Left forelimb (tissue), 1 donor: ENCODE measurements at places on chromosomes 6 and 20.

GRCh38 chr6:39226639-39227329 is 2.5 kb downstream of the KCNK5 start:
- no peak for DNase-seq

- DNase-seq = no peak
Measured at GRCh38 chr20:17710379-17711266, 10.9 kb downstream of the BANF2 start.

GRCh38 chr20:49420811-49421295 is 61.6 kb downstream of the KCNB1 start:
- DNase-seq = no peak

GRCh38 chr20:30815577-30816181 is 441.8 kb upstream of the DEFB115 start:
- no peak for DNase-seq

- DNase-seq = no peak
Measured at GRCh38 chr6:139016337-139017213, 12.0 kb upstream of the ABRACL start.

GRCh38 chr20:6994452-6994851 is 227.0 kb downstream of the BMP2 start:
- DNase-seq = no peak

GRCh38 chr20:4087923-4088322 is 72.6 kb upstream of the RNF24 start:
- DNase-seq = no peak

GRCh38 chr6:13239530-13240455 is 88.5 kb downstream of the TBC1D7 start:
- DNase-seq = no peak

DNA sequence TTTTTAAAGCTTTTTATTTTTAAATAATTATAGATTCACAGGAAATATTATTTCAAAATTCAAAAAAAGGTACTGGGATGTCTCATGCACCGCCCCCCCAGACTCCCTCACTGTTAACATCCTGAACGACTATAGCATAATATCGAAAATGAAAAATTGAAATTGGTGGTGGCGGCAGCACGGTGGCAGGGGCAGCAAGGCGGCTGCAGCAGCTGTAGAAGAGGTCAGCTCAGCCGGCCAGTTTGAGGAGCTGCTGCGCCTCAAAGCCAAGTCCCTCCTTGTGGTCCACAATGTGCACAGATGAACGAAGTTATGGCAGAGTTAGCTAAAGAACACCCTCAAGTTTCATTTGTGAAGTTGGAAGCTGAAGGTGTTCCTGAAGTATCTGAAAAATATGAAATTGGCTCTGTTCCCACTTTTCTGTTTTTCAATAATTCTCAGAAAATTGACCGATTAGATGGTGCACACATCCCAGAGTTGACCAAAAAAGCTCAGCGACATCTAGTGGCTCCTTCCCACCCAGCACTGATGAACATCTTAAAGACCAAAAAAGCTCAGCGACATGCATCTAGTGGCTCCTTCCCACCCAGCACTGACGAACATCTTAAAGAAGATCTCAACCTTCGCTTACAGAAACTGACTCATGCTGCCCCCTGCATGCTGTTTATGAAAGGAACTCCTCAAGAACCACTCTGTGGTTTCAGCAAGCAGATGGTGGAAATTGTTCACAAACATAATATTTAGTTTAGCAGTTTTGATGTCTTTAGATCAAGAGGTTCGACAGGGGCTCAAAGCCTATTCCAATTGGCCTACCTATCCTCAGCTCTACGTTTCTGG is 100.8 kb downstream of the FAM217A start:
- peak; percentile 71 for DNase-seq
